ENCODE measurements at places on chromosomes 7 and 10.

- no peak for DNase-seq
Observed at GRCh38 chr7:41940760-41941343, 238.0 kb upstream of the INHBA start.

DNA sequence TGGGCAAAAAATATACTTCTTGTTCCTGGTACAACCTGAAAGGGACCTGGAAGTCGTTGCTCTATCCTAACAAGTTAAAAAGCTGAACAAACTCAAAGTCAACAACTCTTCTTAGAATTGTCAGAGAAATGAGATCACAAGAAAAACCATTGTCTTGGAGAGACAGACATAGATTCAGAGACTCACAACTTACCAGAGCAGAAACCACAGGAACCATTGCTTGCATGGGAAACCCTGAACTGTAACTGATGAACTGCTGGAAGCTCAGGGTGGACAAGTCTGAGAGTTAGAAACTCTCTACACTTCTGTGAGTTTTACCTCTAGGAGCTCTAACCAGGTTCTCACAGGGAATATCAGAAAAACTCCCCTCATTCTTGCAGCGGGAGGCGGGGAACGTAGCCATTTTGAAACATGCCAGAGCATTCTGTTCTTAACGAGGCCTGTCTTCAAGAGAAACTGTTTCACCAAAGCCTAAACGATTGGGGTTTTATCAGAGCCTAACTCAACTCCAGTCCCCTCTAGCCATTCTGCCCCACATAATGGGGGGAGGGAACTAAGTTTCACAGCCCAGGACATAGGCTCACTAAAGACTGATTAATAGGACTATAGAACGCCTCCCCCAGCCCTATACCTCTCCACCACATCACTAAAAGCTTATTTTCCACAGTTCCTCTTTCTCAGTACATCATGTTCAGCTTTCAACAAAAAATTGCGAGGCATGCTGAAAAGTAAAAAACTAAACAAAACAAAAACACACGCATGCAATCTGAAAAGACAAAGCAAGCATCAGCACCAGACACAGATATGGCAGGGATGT lies 12.0 kb upstream of the GSDME start:
- DNase-seq: no peak

- no peak for DNase-seq
Observed at GRCh38 chr7:45704683-45705016, 130.5 kb downstream of the ADCY1 start.

GRCh38 chr10:71395621-71396020 lies 1.1 kb upstream of the CDH23 start:
- no peak for DNase-seq

GRCh38 chr10:55742487-55742886 lies 618.6 kb downstream of the ZWINT start:
- DNase-seq: no peak

DNA sequence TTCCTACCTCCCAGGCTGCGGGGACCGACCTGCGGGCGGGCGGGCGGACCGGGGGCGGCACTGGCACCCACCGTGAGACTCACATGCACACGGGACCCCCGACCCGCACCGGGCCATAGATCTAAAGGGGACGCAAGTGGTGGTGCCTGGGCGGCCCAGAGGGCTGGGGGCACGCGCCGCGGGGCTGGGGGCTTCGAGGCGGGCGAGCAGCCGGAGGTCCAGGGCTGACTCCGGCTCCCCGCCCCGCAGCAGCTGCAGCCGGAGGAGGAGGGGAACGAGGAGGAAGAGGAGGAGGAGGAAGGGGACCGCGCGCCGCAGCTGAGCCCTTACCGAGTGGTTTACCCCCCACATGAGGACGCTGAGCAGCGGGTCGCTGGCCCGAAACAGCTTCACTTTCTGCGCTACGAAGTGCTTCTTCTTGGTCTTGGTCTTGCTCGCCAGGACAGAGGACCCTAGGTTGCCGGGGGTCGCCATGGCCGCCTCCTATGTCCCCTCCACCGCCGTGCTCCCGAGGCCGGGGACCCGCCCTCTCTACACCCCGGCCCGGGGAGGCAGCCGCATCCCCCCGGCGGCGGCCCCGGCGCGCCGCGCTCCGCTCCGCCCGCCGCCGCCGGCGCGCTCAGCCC lies 412 bp downstream of the PIP4K2A start:
- DNase-seq: no peak

- peak; percentile 37 for DNase-seq
Observed at GRCh38 chr10:73997461-73997786, 492 bp upstream of the VCL start.

DNA sequence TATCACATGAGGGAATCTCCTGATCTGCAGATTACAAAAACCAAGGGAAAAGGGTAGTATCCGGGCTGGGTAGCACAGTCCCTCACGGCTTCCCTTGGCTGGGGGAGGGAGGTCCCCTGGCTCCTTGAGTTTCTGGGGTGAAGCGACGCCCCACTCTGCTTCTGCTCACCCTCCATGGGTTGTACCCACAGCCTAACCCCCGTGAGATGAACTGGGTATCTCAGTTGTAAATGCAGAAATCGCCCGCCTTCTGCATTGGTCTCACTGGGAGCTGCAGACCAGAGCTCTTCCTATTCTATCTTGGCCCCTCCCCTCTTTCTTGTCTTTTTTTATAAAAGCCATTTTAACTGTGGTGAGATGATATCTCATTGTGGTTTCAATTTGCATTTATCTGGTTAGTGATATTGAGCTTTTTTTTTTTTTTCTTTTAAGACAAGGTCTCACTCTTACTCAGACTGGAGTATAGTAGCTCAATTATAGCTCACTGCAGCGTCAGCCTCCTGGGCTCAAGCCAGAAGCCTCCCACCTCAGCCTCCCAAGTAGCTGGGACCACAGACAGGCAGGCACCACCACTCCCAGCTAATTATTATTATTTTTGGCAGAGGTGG lies 87.8 kb downstream of the ABCC2 start:
- no peak for DNase-seq

GRCh38 chr10:97675222-97675621 lies 11.8 kb downstream of the AVPI1 start:
- DNase-seq: no peak

DNA sequence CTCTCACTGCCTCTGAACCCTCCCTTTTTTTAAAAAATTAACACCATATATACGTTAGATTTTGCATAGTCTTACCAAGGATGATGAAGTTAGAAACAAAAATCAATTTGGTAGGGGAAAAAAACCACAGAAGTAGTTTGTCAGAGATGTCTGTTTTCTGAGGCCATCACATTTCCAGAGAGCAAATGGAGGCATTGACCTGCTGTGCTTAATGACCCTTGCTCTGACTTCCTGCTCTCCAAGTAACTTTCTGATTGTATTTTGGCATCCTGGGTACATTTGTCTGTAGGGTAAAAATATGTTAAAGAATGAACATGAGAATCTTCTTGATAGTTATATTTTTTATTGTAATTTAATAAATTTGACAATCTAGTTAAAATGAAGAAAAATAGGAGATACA lies 140.2 kb downstream of the LCOR start:
- no peak for DNase-seq

- no peak for DNase-seq
Observed at GRCh38 chr10:35216303-35216905, 89.8 kb downstream of the CREM start.

- no peak for DNase-seq
Observed at GRCh38 chr7:150402671-150403321, 23.7 kb downstream of the ZNF775 start.

DNA sequence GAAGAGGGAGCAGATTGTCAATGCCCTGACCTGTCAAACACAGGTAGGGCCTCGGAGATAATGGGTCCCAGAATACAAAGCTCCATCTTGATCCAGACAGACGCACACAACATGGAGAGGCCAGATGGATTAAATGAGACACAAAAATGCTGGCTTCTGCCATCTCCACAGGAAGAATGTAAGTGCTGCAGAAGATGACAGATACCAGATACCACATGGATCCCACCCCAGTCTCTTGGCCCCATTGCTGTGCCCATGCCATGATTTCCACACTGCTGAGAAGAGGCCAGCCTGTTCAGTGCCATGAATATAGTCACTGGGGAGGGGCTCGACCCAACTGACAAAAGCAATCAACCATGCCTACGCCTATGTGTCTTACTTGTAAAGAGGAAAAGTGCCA lies 487.9 kb downstream of the PARD3 start:
- DNase-seq: no peak

GRCh38 chr7:148670807-148671206 lies 27.9 kb upstream of the CUL1 start:
- DNase-seq: no peak
